Brain microvascular endothelial cell (primary cell): ENCODE measurements at places on chromosomes 3 and 15.

DNA sequence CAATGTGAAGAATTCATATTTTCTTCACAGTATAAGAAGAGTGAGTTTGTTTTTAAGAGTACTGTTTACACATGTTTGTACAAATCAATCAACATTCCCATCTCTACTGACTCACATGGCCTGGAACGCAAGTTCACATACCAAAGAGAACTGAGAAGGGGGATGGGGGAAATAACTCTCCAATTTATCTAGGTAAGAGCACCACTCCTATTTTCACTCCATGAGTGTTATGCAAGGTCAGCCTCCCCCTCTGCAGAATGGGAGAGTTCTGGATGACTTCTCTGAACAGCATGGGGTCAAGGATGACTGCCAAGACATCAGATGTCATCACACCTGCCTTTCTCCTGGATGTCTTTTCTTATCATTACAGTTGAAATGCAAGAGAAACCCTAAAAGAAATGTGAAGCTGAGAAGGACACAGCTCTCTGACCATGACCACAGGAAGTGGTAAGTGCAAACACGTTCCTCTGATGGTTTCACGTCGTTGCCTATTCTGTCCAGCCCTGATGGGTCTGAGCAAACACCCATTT is 95.2 kb downstream of the SEMA6D start:
- DNase-seq: peak; percentile 57

DNA sequence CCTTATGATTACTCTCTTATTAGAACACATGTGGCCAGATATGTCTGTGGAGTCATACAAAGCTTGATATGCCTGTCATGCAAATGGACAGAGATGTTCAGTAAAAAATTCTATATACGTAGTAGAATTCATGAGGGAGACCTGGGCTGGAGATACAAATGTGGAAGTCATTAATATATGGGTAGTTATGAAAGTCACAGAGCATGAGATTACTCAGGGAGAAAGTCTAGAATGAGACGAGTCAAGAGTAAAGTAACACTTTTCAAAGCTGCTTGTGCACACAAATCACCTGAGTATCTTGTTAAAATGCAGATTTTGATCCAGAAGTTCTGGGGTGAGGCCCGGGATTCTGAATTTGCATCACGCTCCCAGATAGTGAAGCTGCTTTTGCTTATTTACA is 28.4 kb downstream of the OXSM start:
- no peak for DNase-seq

GRCh38 chr3:189721873-189722665 is 90.9 kb downstream of the TP63 start:
- no peak for DNase-seq

DNA sequence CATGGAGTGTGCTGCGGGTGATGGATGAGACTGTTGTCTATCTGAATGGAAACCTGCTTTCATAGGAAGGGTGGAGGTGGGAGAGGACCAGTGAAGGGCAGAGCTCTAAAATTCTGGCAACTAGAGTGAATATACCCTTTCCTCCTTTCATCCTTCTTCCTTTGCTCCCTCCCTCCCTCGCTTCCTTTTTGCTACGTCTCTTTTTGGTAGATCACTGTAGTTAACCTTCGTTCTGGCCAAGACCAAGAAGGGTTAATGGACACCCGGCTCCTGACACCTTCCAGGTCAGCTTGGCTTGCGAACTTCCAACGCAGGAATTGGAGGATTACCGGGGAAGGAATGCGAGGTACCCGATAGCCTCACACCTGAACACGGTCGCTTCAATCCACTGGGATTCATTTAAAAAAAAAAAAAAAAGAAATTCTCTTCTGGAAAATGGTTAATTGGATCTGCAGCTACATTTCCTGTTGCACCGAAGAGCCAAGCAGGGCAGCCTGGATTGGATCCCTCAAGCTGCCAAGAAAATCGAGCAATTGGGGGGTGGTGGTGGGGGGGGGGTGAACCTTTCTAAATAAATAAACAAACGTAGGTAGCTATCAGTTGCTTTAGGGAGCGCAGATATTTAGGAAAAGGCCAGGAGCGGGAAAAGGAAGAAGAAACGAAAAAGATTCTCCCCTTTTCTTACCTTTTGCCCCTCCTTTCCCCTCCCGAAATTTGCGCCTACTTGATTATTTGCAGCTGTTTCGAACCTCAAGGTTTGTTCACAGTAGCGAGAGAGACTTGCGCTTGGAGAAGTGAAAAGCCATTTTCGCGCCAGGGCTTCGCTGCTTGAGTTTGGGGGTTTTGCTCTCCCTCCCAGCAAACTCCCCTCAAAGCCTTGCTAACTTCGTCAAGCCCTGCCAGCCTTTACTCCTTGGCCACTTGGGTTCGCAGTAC is 9.5 kb upstream of the NR2F2 start:
- DNase-seq: no peak

DNA sequence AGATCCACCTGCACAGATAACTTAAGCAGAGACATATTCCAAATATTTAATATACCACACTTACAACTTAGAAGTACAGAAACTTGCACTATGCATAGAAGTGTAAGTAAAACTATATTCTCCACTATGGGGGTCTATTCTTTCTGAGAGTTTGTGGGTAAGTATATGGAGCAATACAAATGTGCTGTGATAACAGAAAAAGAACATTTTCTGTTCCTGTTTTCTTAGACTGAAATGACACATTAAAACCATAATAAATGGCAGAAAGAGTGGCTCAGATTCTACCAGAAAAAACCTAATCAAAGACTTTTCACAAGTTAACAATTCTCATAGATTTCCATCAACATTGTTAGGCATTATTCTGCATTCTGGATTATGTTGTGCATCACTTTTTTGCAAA is 96.6 kb upstream of the WNT7A start:
- no peak for DNase-seq

DNA sequence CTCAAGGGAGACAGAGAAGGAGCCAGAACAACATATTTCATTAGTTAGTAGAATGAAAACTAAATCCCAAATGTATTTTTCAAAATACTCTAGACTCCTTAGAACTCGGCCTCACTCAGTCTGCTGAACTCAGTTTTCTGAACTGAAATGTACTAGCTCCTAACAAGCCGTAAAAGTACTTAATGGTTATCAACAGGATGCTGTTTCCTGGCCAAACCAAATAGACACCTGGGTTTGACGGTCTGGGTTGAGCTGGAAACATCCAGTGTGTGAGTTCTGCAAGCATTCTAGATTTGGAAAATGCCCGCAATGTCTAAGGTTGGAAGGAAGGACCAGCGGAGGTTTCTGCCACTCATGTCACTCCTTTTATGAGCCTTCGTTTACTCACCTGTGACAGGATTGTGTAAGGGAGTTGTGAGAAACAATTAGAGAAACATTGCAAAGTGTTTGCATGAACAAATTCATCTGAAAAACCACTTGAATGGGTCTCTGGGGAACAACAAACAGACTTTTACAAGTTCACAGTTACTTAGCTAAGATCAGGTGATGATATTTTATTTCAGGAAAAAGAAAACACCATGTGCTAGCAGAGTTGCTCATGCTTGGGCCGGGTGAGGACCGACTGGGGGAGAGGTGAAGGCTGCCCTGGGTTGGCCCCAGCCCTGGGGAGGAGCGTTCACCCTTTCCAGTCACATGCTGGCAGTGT is 151.0 kb downstream of the ALDH1A2 start:
- no peak for DNase-seq

DNA sequence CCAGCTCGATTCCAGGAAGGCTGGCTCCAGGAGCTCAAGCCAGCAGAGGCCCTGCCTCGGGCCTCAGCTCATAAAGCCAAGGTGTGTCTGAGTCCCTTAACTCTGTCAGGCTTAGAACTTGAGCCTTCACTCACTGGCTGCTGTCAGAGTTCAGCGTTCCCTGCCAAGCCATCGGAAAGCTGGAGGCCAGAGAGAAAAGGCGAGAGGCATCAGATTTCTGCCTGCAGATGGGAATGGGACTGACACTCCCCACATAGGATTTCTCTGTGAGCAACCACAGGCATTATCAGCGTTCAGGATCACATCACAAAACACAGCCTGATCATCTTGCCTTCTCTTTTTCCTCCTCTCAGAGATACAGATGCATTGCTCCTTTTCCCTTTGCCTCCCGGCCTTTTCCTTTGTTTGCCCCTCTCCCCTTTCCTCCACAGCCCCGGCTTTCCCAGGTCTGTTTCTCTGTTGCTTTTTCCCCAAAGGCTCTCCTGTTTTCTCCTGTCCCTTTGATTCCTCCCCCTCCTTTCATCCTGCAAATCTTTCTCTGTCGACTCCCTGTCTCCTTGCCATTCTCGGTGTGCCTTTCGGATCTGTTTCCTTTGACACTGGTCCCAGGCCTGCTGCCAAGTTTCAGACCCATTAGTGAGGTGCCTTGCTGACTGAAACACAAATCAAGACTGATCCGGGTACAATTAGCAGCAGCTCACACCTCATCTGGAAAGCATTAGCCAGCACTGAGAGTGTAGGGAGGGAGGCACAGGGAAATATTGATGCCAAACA is 44.5 kb upstream of the BOC start:
- DNase-seq: no peak

- no peak for DNase-seq
Observed at GRCh38 chr3:53191836-53192480, 30.9 kb downstream of the PRKCD start.

DNA sequence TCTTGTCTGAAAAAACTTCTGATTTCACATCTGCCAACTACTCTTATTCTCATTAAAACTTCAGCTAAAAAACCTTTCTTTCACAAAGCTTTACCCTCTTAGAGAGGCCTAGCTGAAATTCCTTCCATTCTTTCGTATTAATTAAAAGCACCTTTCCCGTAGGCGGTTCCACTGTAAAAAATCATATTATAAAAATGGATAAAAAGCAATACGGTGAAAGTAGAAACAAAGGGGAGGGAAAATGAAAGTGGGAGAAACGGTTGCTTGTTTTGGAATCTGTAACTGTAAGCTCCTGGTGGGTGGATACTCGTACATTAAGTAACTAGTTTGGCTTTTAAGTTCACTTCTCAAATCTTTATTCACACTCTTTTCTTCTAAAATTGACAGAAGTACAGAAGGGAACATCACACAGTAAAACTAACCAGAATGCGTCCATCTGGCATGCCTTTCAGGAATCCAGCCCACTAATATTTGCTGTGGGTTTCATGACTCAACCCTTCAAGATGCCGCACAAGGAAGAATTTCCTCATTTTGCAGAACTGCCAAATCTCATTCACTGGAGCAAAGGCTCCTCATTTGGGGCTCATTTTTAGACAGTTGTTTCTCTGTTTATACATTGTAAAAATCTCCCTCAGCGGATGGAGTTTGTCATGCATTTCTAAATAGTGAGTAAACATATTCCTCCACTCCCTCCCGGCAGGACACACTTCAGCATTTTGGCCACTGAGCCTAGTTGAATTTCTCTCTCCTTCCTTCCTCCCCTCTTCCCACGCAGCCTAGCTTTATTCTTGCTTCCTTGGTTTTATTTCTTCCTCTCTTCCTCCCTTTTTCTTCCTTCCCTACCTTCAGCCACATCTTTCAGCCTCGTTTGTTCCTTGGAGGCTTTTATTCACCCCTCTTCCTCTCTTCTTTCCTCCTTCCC is 419.5 kb upstream of the NAALADL2 start:
- peak; percentile 88 for DNase-seq

GRCh38 chr3:3066378-3066777 is 43.8 kb downstream of the IL5RA start:
- no peak for DNase-seq

DNA sequence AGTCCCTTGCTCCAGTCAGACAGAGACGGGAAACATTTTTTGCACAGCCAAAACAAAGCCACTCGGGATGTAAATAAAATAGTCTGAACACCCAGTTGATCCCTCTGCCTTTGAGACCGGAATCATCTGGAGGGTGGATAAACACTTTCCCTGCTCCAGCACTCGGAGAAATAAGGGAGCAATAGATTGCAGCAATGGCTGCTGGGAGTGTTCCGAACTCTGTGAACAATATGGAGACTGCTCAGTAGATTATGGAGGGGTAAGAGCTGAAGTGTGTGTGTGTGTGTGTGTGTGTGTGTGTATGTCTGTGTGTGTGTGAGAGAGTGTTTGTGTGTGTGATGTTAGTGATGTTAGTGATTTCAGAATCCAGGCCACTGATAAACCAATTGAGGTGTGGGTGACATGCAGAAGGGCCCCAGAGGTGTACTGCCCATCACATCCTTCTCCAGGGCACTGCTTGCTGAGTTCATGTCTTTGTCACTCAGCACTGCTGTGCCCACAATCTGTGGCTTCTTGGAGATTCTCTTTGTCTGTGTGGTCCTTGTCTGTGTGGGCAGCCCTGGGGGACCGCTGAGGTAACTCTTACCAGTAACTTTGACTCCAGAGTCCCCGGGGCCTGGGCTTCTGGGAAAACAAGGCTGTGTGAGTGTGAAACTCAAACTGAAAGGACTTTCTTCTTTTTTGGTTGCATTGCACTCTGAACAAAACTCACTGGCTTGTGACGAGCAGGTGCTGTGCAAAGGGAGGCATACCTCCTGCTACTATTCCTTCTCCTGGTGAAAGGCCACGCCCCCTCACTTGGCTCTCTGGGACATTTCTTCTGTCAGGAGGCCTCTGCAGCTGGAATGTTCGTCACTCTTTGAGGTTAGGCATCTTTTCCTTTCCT is 23.0 kb downstream of the CRYGS start:
- DNase-seq: no peak

DNA sequence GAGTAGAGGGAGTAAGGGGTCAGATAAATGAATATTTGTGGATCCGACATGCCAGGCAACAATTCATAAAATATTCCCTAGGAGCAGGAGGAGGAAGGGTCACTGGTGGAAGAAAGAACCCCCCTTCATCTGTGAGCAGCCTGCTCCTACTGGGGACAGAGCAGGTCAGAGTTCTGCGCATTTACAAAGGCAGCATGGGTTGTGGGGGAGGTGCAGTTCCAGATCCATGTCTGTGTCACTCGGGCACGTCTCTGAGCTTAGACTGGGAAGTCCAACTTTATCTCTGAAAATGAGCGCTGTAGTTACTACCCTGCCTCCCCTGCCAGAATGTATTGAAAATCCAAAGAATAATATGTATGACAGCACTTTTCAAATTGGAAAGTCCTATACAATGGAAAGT is 115.2 kb downstream of the GABRG3 start:
- no peak for DNase-seq

DNA sequence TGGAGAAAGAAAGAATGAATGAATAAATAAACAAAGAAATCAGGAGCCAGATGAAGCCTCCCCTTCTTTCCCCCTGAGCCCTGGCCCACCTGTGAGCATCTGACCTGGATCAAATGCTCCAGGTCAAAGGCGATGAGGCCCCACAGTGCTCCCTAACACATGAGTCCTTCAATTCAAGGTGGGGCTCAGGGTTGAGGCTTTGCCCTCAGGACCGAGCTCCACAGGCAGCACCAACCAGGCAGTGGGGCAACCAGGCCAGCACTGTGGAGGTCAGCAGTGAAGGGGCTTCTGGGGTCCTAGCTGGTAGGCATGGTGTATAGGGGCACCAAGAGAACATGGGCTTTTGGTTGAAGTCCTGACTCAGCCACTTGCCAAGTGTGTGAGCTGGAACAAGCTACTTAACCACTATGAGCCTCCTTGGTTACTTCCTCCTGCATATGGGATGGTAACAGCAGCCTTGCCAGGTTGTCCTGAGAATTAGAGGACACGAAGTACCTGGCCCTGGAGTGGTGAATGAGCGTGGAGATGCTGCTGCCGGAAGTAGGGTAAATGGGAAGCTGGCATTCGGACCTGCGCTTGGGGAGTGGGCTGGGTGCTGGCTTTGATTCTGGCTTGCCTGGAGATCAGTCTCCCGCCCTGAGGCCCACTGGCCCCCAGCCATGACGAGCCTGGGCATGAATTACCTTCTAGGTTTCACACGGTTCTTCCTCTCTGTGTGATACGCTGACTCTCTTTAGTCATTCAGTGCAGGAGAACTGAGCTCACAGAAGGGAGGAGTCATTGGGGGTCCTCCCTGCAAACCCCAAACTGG is 10.0 kb upstream of the PAQR5 start:
- DNase-seq: no peak
